ENCODE measurements at places on chromosomes 2 and 18.

- DNase-seq: peak; percentile 52
Measured at GRCh38 chr2:11703700-11704099, 33.7 kb upstream of the NTSR2 start.

- DNase-seq: no peak
Measured at GRCh38 chr18:77208964-77209363, 40.7 kb upstream of the GALR1 start.

GRCh38 chr2:138078153-138078552, 113.9 kb downstream of the HNMT start:
- DNase-seq: no peak

GRCh38 chr2:149733936-149734685, 146.5 kb upstream of the MMADHC start:
- DNase-seq: no peak

DNA sequence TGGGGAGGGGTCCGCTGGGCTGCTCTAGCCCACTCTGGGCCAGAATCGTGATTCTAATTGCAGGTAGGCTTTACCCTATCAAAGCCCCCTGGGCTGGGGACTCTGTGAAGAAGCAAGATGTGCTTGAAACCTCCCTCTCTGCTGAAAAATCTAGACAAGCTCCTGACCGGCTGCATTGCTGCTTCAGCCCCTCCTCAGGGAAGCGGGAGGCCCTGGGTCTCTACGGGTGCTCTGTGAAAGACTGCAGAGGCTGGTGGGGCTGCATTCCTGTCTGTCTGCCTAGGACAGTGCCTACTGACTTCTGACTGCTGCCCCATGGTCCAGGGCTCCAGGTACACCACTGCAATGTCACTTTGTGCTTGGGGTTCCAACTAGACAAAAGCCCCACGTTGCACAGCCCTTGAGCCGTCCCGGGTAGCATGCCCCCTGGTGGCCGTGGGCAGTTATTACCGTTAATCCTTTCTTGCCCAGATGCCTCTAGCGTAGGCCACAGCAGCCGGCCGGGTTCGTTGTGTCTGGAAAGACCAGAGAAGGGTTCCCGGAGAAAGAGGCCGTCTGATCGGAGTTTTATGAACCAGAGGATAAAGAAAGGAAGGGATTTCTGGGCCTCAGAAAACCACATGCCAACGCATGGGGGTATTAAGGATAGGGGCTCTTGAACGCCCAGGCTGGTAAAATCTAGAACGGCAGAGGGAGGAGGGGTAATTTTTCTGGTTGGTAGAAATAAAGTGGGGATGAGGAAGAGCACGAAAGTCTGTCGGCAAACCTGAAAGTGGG, 15.9 kb upstream of the C1QL2 start:
- no peak for DNase-seq

DNA sequence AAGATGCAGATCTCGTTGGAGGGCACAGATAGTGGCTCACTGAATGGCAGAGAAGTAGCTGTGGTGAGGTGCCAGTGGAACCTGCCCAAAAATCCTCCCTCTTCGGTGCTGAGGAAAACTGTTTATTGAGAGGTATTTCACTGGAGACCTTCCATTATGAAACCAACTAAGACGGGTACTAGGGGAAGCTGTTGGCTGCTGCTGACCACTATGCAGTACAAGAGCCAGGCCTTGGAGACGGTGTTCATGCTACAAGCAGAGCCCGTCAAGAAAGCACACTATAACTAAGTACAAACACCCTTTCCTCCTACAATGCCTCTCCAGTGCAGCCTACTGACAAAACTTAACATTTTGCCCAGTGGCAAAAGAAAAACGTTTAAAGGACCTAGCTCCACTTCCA, 4.6 kb downstream of the ARL5A start:
- DNase-seq: no peak

- no peak for DNase-seq
Measured at GRCh38 chr2:238924032-238924431, 76.1 kb downstream of the TWIST2 start.

DNA sequence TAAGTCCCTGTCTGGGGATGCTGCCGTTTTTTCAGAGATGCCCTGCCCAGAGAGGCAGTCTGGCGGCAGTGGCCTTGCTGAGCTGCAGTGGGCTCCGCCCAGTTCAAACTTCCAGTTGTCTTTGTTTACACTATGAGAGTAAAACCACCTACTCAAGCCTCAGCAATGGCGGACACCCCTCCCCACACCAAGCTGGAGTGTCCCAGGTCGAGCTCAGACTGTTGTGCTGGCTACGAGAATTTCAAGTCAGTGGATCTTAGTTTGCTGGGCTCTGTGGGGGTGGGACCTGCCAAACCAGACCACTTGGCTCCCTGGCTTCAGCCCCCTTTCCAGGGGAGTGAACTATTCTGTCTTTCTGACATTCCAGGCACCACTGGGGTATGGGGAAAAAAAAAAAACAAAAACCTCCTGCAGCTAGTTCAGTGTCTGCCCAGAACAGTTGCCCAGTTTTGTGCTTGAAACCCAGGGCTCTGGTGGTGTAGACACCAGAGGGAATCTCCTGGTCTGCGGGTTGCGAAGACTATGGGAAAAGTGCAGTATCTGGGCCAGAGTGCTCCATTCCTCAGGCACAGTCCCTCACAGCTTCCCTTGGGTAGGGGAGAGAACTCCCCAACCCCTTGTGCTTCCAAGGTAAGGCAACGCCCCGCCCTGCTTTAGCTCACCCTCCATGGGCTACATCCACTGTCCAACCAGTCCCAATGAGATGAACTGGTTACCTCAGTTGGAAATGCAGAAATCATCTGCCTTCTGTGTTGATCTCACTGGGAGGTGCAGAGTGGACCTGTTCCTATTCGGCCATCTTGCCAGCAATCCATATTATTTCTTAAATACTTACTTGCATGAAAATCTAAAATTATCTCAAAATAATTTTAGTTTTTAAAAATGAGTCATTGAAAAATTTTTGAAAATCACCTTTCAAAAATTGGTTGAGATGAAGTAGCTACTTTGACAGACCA, 338.0 kb downstream of the OSR1 start:
- DNase-seq: no peak

GRCh38 chr2:112256654-112257053, 1.8 kb upstream of the ZC3H8 start:
- DNase-seq: no peak

- no peak for DNase-seq
Measured at GRCh38 chr2:190809876-190810525, 70.6 kb upstream of the GLS start.

DNA sequence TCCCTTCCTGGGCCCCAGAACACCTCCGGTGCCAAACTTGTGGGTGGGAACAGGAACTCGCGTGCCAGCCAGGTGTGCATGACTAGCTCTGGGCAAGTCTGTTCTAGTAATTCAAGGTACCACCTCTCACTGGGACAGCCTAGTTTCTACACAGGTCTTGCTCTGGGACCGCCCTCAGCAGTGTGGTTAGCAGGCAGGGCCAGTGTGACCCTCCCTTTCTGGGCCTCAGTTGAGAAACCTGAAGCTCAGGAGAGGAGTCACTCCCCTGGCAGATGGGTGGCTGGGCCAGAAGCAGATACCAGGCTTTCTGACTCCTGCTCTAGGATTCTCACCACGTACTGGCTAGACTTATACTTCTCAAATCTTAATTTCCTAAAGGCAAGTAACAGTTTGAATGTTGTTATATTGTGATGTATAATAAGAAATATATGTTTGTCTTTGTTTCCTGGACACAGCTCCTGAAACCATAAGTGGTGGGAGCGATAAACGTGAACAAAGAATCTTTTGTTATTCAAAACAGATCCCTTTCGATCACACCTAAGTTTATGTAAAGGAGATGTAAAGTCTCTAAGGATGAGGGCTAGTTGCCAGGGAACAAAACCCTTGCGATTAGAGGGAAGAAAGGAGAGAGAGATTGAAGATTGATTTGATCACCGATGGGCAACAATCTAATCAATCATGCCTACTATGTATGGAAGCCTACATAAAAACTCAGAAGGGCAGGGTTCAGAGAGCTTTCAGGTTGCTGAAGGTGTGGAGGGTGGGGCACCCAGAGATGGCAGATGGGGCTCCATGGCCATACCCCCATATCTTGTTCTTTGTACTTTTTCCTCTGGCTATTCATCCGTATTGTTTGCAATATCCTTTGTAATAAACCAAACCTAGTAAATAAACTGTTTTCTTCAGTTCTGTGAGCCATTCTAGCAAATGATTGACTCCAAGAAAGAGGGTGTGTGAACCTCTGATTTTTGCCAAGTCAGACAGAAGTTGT, 952 bp upstream of the UGT1A6 start:
- no peak for DNase-seq

GRCh38 chr2:173970516-173970924, 5.3 kb upstream of the SP3 start:
- DNase-seq: no peak

- no peak for DNase-seq
Measured at GRCh38 chr18:55588111-55588869, at the start of gene TCF4. Gene TCF4 (minus strand): TSS chr18:55588192. CDS start chr18:55587116, 1,076 bp downstream.

DNA sequence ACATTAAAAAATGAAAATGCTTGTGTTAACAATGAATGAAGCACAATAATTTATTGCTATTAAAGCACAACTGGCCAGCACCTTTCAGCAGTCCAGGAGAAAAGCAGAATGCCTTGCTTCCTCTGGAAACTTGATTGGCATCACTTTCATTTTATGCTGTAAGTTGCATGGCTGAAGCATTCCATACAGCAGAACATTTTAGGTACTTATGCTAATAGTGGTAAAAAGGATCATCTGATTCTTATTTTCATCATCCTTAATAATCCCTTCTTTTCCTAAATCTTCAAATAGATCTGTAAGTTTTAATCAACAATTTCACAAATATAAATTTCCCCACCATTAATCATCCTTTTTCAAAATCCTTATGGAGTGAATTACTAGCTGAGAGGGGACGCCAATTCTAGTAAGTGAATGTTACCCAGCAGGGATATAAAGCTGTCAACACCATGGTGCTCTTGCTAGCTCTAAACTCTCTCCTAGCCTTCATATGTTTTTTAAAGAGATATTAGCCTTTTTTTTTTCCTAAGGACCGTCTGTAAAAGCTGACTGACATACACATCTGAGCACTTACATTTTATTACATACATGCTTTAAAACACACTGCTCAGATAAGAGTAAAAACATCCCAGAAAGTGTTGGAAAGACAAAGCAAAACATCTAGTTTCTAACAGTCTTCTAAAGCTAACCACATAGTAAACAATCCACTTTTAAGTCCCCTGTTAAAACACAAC, 5.3 kb downstream of the SATB2 start:
- DNase-seq: no peak

GRCh38 chr18:59518705-59519104, 159.6 kb upstream of the LMAN1 start:
- no peak for DNase-seq

GRCh38 chr2:60413814-60414168, 139.7 kb downstream of the BCL11A start:
- DNase-seq: no peak
